ENCODE measurements at places on chromosomes 2 and 18.
A peak's percentile ranks its signal among the peaks of the same experiment; 100 is the strongest.

- no peak for DNase-seq
Observed at GRCh38 chr2:241857041-241857541, 1.6 kb downstream of the PDCD1 start.

- DNase-seq = no peak
Observed at GRCh38 chr2:109476641-109477441, 136.9 kb downstream of the SEPTIN10 start.

- DNase-seq = peak; percentile 24
Observed at GRCh38 chr18:76394780-76395476, 100.1 kb downstream of the ZNF516 start.

- no peak for DNase-seq
Observed at GRCh38 chr2:166607880-166608279, 113.8 kb upstream of the SCN7A start.

GRCh38 chr2:62768615-62769014, 63.1 kb downstream of the EHBP1 start:
- DNase-seq = no peak

- DNase-seq = no peak
Observed at GRCh38 chr2:40227210-40227609, 224.7 kb downstream of the SLC8A1 start.

DNA sequence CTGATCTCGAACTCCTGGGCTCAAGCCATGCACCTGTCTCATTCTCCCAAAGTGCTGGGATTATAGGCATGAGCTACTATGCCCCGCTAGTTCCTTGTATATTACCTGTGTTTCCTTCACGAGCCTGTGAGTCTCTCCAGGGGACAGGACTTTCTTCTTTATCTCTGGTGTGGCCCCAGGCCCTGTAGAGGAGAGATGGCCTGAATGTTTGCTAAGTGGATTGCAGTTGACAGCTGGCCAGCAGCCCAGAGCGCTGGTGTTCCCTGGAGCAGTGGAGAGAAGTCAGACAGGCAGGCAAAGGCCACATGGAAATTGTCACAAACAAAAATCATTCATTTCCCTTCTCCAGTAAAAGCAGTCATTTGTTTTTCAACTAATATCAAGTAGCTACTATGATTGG, 17.9 kb downstream of the LPIN1 start:
- DNase-seq = no peak

DNA sequence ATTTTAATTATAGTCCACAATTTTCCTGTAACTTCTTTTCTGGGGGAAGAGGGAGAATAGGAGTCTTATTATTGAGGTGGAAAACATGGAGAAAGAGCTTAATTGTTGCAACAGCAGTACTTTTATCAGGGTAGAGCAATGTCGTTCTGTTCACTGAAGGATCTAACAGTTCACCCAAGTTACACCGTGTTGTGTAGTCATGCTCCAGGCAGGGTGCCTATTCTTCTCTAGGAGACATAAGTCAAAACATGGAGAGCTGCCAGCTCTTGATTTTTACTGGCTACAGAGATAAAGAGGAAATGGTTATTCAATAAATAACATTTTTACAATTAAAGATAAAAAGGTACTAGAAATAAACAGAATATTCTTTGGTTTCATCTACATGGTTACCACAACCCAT, 594.3 kb upstream of the NETO1 start:
- DNase-seq = peak; percentile 3

DNA sequence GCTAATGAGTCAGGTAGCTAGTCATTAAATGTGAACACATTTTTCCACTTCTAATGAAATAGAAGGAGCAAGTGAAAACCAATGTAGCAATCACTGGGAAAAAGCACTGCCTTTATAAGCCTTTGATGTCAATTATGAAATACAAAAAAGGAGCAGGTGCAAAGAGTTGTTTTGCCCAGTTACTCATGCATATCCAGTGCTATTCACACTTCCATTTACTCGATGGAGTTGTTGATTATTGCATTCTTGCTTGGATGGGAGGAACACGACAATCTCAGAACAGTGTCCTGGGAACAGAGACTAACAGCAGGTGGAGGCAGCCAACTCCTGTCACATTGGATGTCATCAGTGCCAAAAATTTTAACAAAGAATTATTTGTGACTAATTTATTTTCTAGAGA, 372.5 kb downstream of the CBLN2 start:
- DNase-seq = no peak

DNA sequence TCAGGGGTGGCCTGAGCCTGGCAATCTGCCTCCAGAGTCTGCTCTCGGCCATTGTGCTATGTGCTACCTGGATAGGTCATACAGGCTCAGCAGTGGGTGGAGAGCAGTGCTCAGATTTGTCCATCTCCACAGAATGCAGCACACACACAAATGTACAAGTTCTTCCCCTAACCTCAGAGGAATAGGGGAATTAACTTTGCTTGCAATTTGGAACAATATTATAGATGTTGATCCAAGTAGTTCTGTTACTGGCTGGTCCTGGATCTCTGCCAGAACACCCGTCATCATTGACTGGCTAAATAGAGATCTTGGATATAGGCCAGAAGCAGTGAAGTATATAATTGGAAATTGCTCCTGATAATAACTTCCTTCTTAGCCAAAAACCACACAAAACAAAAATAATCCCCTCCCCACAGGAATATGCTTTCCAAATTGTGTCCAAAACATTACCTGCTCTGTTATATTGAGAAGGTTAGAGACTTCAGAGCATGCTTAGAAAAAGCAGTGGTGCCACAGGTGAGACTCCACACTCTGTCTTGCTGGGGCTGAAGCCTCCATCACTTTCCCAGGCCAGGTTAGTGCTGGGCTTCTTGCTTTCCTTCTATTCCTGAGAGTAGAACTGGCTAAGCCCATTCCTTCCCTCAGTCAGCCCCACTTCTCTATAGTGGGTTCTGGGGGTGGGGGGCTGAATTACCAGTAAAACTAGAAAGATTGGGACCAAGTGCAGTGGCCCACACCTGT, 38.8 kb downstream of the NCAPH start:
- no peak for DNase-seq

DNA sequence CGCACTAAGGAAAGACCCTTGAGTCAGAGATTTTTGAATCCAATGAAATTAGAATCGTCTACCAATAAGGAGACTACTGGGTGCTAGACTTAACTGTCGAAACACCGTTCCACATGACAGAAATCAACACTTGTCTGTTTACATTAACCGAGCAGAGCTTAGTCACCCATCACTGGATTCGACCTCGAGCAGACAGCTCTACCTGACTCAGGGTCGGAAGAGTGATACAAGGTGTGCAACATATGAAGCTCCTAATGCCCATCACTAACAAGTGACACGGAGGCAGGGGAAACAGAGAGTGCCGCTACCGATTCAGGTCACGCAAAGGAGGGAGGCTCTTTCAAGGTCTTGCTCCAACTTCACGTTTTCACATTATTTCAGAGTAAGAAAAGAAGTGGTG, 54.2 kb upstream of the FZD5 start:
- no peak for DNase-seq

DNA sequence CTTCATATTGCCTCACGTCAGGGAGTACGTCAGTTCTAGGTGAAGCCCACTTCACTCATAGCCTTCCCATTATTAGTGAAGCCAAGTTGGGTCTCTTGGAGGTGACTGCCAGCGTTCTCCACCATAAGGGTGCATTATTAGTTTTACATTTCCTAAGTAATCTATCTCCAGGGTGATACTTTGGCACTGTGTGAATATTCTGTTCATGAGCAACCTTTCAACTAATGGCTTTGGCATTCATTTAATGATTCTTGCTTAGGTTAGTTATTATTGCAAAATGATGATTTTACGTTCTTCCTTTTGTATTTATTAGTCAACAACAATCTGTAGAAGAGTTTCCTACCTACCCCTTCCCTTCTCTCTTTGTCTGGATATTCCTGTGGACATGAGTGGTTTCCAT, 97.5 kb downstream of the MAP4K4 start:
- DNase-seq = no peak
